Fibroblast of the aortic adventitia (primary cell): ENCODE measurements at places on chromosomes 5 and 9. TPM values are rescaled to one million over a fixed set of nuclear protein-coding genes. Genes with fewer than 3 reads are reported as not detected.

ADAMTS16 gene
- total RNA-seq, result 0.27 TPM in 1 of 2 replicates, not detected in the other

RAI14 gene
- total RNA-seq, result 85.9 and 100 TPM in 2 replicates

STC2 gene
- total RNA-seq, result 48.3 and 400 TPM in 2 replicates

RGS14 gene
- total RNA-seq, result 3.1 and 28.9 TPM in 2 replicates

SYK gene
- total RNA-seq, result not detected in 2 replicates

HAVCR1 gene
- not detected in 2 replicates for total RNA-seq

CYLC2 gene
- total RNA-seq, result not detected in 2 replicates

KCNMB1 gene
- not detected in 2 replicates for total RNA-seq

PCDHB8 gene
- 0.16 and 0.27 TPM in 2 replicates for total RNA-seq

C9orf152 gene
- 0.16 TPM in 1 of 2 replicates, not detected in the other for total RNA-seq

PAIP2 gene
- 70.9 and 77.3 TPM in 2 replicates for total RNA-seq

TAF11L10 gene
- total RNA-seq, result not detected in 2 replicates

TNFAIP8 gene
- 13.4 and 33.3 TPM in 2 replicates for total RNA-seq

SH3TC2 gene
- 1.6 and 4.1 TPM in 2 replicates for total RNA-seq
